C1 segment of cervical spinal cord (tissue), 14 donors: ENCODE measurements at places on chromosomes 7 and 10.

- DNase-seq: no peak
Observed at GRCh38 chr10:91420868-91421267, 10.7 kb downstream of the HECTD2 start.

- DNase-seq: no peak
Observed at GRCh38 chr7:69213878-69214277, 384.4 kb upstream of the AUTS2 start.

- no peak for DNase-seq
Observed at GRCh38 chr7:37971491-37971890, 51.1 kb downstream of the EPDR1 start.

DNA sequence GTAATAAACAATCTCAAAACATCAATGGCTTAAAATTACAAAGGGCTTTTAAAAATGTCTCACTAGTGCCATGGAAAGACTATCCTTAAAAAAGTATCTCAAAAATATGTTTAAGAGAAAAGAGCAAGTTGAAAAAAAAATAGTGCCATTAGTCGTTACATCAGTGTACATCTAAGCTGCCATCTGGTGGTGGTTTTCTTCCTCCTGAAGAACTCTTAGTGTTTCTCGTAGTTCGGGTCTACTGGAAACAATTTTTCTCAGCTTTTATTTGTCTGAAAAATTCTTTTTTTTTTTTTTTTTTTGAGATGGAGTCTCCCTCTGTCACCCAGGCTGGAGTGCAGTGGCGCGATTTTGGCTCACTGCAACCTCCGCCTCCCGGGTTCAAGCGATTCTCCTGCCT lies 5.9 kb upstream of the GARIN1A start:
- DNase-seq: no peak

GRCh38 chr10:12381536-12382156 lies 32.3 kb downstream of the CAMK1D start:
- DNase-seq: no peak

DNA sequence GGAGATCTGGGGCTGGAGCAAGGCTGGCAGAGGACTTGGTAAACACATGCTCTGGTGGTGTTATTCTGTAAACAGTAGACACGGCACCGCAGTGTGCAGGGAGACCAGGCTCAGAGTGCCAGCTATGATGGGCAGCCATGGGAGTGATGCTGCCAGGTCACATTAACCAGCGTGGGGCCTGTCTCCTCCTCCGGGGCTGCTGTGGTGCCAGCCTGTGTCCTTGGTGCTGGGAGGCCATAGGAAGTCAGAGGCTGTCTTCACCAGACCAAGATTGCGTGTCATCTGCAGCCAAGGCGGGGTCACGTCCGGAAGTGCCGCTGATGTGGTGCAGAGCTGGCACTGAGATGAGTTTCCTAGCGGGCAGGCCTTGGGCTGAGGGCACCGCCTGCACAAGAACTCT lies 236.0 kb downstream of the GLRX3 start:
- DNase-seq: no peak

DNA sequence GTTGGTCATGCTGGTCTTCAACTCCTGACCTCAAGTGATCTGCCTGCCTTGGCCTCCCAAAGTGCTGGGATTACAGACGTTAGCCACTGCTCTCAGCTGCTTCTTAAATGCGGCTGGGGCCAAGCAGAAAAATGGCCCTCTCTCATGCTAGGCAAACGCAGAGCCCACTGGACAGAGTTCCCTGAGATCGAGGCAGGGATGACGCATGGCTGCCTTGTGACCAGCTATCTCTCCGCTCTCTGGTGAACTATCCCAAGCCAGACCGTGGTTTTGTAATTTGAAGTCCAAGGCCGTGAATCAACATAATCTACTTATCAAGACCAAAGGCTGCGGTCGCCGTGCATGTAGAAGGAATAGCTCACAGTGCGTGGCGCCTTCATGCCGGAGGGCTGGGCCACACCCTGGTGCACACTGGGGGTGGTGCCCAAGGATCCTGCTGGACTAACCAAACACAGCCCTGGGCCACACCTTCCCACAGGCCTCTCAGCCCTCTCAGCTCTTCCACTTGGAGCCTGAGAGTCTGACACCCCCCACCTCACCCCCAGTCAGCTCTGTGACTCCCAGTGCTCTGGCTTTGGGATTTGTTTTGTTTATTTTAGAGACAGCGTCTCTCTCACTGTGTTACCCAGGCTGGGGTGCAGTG lies 88.1 kb upstream of the CUX1 start:
- DNase-seq: no peak

- DNase-seq: no peak
Observed at GRCh38 chr7:155466142-155466813, 8.3 kb downstream of the EN2 start.

- DNase-seq: no peak
Observed at GRCh38 chr10:47041396-47042198, 130.4 kb downstream of the PTPN20 start.

GRCh38 chr7:153838591-153838990 lies 213.6 kb upstream of the DPP6 start:
- DNase-seq: no peak

DNA sequence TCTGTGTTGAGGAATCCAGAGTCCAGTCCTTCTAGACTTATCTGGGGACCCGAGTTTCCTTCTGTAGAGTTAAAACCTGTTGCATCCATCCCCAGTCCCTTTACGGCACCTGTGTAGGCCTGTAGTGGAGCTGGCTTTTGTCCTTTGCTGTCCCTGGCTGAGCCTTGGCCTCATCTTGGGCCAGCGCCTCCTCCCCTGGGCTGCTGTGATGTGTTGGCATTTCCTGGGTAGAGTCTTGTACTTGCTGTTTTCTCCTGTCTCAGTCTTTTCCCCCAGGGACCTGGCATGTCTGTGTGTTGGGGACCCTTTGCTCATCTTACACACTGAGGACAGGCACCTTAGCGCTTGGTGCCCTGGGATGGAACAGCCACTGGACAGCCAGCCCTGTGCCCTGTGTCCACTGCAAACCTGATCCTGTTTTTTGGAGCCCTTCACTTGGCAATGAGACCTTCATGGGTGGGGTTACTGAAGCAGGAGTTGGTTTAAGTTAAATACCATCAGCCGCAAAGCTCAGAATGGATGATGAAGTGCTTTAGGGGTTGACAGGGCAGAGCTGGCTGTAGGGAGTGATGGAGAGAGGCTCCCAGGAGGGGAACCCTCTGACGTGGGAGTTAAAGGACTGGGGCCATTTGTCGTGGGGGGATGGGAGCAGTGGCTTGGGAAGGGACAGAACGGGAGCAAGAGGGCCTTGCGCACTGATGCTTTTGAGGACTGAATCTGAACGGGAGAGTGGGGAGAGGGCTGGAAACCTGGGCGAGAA lies 50.9 kb downstream of the CUX1 start:
- no peak for DNase-seq

GRCh38 chr10:123331438-123331837 lies 177.2 kb downstream of the BUB3 start:
- no peak for DNase-seq

- DNase-seq: no peak
Observed at GRCh38 chr10:132963430-132963960, 21.1 kb upstream of the CFAP46 start.

DNA sequence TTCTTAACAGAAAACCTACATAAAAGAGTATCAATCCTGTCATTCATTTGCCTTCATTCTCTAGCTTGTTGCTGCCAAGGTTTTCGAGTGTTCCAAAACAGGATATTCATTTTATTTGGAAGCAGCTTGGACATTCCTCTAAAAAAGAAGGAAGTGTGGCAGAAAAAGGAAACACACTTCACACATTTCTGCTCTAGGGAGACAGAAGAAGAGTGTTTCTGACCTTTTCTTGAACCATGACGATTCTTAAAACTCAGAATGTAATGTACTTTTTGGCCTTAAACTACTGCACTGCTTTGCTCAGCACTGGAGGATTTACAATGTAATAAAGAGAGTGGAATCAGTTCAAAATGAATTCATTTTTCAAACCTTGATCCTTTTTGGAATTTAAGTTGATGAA lies 81.3 kb downstream of the SEMA3A start:
- DNase-seq: no peak

GRCh38 chr7:69849268-69849667 lies 251.0 kb downstream of the AUTS2 start:
- DNase-seq: no peak

DNA sequence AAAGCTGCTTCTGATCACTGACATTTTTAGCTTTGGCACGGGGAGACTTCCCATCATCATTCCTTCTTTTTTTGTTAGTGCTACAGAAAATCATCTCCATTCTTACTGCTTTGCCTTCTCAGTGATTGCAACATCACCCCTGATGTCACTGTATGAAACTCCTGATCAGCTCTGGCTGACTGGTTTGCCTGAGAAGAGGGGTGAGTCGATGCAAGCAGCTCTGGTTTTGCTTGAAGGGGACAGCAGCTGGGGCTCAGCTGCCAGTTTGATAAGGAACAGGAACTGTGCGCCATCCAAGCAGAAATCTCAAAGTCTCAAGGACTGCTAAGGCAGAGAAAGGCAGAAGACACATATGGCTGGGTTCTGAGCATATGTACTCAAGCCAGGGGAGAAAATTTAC lies 808.5 kb upstream of the CELF2 start:
- no peak for DNase-seq

DNA sequence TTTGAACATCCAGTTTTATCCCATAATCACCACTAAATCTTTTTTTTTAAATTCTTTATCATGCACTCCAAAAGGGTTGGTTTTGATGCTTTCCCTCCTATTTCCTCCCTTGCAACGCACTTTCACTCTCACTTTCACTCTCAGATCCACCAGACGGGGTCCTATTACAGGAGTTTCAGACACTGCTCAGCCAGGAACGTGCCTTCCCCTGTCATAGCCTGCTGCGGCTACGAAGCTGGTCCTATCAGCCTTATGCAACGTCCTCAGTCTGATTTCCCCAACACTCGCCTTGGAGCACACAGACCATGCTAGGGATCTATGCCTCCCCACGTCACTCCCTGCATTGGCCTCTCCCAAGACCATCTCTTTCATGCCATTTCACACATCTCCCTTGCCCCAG lies 23.4 kb downstream of the ZPBP start:
- no peak for DNase-seq

DNA sequence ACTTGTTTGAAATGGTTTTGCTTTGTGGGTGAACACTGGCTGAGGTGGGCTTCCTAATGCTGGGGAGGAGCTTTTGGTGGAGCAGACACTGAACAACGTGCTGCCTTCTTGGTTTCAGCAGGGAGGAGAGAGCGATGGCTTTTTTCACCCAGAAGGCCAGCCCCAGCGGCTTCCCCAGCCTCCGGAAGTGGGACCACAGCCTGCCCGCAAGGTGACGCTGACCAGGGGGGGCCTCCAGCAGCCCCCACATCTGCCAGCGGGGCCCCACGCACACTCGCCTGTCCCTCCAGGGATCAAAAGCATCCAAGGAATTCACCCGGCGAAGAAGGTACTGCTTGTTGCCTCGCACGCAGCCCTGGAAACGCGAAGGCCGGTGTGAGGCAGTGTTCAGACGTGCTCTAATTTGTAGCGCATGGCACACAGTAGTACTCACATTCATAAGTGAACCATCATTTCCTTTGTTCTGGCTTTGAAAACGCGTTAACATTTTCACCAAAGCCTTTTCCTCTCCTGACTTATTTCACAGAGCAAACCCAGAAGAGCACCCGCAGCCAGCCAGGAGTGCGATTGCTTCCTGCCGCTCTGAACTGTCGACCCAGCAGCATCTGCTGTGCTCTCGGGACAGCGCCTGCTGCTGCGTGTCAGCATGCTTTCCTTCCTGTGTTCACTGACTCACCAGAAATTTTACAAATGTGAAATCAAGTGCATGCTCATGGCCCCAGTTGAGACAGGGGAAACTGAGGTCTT lies 48.4 kb downstream of the SHH start:
- DNase-seq: no peak

DNA sequence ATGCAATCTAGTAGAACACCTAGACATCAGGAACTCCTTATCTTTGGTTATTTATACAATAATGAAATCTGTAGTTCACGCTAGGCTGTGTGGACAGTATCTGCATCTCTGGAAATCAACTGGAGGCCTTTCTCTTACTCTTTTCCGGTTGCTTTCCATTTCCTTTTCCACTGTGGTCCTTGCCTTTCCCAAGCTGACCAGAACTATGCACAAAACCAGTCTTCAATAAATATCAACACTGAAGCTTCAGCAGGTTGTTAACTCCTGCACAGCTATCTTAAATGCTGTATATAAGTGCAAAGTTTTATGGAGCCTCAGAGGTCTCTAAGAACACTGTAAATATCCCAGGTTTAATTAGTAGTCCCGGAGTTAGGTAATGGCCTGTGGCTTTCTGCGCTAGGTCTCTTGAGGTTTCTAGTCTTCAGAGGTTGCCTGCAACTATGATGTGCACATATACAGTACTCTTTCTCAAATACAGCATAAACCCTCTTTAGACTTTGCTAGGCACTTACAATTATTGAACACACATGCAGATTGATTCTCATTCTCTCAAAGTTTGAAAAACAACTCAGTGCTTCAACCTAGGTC lies 2.4 kb downstream of the KLLN start:
- DNase-seq: no peak

GRCh38 chr7:133253519-133253875 lies 619 bp downstream of the EXOC4 start:
- DNase-seq: no peak

DNA sequence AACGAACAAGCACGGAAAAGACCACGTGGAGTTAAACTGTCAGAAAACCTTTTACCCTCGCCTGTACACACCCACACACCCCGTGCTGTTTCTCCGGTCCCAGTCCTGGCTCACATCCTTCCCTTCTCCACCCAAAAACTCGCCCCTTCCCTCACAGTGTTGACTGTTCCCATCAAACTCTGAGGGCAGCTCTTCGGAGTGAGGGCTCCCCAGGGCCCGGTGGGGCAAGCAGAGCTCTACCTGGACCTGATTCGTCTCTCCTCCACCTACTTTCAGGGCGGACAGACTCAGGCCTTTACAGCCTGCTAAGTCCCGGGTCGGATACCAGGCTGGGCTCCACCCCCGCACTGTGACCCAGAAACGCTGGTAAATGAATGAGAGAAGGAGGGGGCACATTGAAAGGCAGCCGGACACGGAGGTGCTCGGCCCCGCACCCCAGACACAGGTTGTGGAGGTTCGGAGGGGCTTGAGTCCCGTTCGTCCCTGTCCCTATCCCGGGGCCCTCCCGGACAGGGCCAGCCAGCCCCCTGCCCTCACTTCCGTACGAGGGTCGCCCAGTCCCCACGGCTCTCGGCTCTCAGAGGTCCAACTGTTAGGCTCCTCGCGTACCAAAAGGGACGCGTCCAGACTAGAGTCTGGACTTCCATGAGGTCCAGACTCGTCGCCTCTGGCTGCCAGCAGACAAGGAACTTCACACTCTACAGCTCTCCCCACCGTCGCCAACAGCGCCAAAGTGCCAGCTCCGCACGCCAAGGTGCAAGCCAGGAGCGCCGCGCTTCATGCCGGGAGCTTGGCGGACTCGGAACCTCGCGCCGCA lies 31.7 kb upstream of the ASL start:
- DNase-seq: no peak

DNA sequence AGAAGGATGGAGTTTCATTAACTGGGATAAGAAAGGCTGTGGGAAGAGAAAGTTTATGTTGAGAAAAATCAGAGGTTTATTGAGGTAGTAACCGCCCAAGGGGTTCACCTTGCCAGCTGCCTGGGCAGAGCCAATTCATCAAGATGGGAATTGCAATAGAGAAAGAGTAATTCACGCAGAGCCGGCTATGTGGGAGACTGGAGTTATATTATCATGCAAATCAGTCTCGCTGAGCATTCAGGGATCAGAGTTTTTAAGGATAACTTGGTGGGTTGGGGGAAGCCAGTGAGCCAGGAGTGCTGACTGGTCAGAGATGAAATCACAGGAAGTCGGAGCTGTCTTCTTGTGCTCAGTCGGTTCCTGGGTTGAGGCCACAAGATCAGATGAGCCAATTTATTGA lies 70.6 kb downstream of the MALRD1 start:
- no peak for DNase-seq

GRCh38 chr7:64045301-64046040 lies at the start of gene ZNF727:
ZNF727 (plus strand) TSS chr7:64045434; CDS start chr7:64045622, 188 bp downstream.
- peak; percentile 64 for DNase-seq

- DNase-seq: no peak
Observed at GRCh38 chr7:121360564-121360963, 31.8 kb downstream of the WNT16 start.
